ENCODE measurements at places on chromosomes 5 and 9.

GRCh38 chr5:124660229-124661093 is 86.0 kb downstream of the ZNF608 start:
- no peak for DNase-seq

- DNase-seq = no peak
These were observed 216.3 kb upstream of the ZNF608 start for GRCh38 chr5:124962735-124963134.

DNA sequence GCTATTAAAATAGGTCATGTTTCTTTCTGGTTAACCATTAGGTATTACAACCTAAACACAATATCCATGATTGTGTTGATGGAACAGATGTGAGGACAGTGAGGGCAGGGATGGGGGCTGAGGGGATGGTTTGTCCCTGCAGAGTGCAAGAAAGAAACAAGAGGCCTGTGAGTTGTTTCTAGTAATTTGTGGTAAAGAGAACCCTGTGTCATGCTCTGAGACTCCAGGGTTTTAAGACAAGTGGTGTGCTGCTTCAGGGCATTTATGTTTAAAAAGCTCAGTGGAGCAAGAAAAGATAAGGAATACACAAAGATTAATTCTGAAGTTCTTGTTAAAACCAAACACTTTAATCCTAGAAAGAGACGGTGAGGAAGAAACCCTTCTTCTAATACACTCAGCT is 656.5 kb downstream of the TLE1 start:
- no peak for DNase-seq

GRCh38 chr5:107604990-107605389 is 65.7 kb downstream of the EFNA5 start:
- DNase-seq = peak; percentile 33

- DNase-seq = no peak
These were observed 17.9 kb downstream of the FRMD3 start for GRCh38 chr9:83520292-83520691.

- DNase-seq = no peak
These were observed 97.3 kb downstream of the MRPL36 start for GRCh38 chr5:1702318-1702717.

DNA sequence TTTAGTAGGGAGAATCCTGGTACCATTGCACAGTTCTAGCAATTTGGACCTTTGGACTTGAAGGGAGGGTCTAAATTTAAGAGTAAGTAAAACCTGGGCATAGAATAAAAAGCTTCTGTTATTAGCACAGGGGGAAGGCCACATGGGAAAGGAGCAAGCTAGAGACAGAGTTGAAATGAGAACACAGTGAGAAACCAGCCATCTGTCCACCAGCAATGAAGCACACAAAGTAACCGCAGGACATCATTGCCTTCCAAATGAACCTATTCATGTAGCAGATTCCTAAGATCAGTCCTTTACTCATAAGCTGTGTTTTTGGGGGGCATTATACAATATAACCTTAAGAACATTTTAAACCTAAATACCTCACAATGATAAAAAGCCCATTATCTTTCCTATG is 407.4 kb downstream of the HCN1 start:
- no peak for DNase-seq

DNA sequence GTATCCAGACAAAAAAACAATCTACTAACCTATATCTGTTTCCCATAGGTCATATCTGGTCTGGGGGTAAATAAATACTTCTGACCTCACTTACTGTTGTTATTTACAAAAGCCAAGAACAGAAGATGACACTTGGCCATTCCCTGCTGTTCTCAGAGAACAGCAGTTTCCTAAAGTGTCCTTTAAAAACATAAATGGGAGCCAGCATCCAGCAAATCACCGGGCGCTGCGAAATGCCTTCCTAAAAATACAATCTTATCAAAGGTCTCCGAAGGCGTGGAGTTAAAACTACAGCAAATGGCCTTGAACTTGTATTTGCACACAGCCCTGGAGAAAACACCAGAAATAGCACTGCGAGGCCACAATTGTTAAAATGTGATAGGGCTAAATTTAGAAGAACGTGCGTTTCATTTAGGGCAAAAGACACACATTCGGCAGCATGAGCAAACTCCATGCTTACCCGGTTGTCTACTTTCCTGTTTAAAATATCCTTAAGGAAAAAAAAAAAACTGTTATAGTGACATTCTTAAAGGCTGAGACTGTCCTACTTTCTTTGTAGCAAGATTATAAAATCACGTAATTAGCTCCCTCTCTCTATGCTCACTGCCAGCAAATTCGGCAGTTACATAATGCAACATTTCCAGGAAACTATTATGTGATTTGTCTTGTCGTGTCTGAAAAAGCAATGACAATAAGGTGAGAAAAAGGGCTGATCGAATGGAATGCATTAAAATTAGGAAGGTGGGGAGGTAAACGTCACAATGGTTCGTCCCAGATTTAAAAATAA is 1.5 kb downstream of the NFIL3 start:
- DNase-seq = peak; percentile 61

DNA sequence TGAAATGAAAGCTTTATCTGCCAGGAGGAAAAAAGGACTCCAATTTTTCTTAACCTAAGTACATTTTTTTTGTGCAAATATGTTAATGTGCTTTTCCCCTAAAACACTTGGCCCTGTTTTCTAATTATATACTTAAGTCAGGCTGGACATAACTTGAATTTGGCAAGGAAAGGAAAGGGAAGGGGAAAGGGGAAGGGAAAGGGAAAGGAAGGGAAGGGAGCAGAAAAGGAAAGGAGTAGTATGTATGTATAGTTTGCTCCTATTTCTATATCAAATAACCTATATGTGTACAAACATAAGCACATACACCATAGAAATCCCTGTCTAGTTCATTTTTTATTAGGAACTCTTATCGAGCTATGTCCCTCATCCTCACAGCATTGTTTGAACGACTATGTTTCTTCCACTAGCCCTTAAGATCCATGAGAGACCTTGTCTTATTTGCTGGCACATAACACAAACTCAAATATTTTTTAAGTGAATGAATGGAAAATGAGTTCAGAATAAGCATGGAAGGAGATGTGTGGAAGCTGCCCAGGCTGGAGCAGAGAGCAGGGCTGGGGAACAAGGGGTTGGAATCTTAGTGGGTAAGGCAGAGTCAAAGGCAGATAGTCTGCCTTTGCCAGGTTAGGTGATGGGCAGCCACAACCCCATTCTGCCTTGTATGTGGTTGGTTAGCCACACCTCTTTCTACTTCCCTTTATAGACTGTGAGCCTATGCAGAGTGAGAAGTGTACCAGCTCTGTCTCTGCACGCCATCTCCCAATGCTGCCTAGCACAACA is 70.0 kb downstream of the KLHL3 start:
- peak; percentile 93 for DNase-seq

DNA sequence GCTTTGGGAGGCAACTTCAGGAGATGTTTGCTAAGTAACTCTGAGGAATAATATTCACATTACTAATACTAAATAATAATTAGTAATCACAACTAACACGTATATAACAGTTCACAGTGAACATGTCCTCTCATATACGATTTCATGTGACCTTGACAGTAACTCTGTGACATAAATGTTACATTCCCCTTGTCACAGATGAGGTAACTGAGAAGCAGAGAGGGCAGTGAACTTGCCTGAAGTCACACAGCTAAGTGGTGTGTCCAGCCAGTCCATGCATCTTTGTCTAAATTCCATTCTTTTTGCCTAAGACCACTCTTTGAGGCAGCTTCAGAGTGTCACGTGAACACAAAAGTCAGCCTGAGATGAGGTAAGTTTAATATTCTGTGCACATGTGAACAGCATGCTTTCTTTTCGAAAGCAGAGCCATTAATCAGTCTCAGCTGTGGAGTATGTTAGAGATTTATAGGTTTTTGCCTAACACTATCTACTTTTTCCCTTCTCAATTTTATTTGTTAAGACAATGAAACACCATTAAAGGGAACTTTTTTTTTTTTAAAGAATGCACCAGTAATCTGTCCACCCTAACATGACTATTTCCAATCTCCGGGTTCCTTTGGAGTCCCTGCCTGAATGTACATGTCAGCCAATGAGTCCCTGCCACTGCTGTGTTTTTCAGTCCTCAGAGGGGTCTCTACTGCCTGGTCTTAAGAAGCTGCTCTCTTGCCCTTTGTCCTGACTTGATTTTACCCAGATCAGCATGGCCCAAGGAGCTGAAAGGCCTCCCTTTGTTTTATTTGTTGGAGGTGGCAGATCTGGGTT is 43.5 kb downstream of the SH3PXD2B start:
- DNase-seq = no peak

- DNase-seq = peak; percentile 98
These were observed 122.3 kb downstream of the GNAQ start for GRCh38 chr9:77909306-77909705.

- no peak for DNase-seq
These were observed 223 bp downstream of the LRSAM1 start for GRCh38 chr9:127451608-127451857.

- peak; percentile 78 for DNase-seq
These were observed 727 bp downstream of the SMAD5 start for GRCh38 chr5:136133222-136133921.

DNA sequence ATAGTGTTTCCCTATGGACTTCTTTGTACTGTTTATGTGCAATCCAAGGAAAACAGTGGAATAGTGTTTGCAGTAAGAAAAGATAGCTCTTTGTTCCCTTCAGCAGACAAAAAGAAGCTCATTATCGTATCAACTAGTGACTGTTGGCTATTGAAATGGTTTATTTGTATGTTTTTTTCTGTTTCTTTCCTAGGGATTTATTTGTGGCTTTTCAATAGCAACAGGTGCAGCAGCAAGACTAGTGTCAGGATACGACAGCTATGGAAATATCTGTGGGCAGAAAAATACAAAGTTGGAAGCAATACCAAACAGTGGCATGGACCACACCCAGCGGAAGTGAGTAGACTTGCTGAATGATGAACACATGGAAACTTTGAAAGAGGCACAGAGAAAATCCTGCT is 65.1 kb downstream of the SLC44A1 start:
- peak; percentile 40 for DNase-seq

- DNase-seq = peak; percentile 7
These were observed 59.7 kb downstream of the MFAP3 start for GRCh38 chr5:154098465-154098864.

- DNase-seq = no peak
These were observed 42.6 kb downstream of the ARHGEF28 start for GRCh38 chr5:73668486-73669111.

GRCh38 chr5:84433461-84433860 is 48.8 kb upstream of the EDIL3 start:
- DNase-seq = no peak

- peak; percentile 98 for DNase-seq
These were observed 13.1 kb downstream of the DIAPH1 start for GRCh38 chr5:141605523-141606277.

GRCh38 chr9:110997847-110998246 is 40.4 kb downstream of the LPAR1 start:
- DNase-seq = no peak

- no peak for DNase-seq
These were observed 69.1 kb downstream of the PPARGC1B start for GRCh38 chr5:149799119-149799623.

DNA sequence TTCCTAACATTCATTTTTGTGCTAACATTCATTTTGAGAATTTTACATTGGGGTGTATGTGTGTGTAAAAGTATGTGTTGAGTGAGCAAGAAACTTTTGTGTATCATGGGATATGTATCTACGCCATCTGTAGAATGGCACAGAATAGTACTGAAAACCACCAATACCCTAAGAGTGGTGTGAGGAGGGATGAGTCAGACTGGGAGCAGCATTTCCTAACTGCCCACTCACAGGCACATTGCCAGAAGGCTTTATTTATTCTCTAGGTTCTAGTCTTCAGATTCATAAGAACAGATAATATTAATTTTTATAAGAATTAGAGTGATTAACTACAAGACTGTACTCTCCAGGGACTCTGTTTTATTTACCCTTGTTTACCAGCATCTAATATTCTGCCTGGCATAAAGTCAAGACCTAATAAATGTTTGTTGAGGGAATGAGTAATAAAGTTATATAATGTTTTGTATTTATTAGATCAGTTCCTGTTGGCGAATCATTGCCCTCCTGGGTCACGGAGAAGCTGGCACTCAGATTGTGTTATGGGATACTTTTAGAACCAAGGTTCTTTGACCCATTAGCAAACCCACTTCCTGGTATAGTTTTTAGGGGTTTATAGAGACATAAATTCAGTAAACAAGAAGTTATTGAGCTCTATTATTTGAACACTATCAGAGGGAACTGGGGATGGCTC is 159.1 kb upstream of the PPP2R2B start:
- DNase-seq = no peak

GRCh38 chr5:173909199-173909598 is 21.1 kb downstream of the CPEB4 start:
- no peak for DNase-seq

DNA sequence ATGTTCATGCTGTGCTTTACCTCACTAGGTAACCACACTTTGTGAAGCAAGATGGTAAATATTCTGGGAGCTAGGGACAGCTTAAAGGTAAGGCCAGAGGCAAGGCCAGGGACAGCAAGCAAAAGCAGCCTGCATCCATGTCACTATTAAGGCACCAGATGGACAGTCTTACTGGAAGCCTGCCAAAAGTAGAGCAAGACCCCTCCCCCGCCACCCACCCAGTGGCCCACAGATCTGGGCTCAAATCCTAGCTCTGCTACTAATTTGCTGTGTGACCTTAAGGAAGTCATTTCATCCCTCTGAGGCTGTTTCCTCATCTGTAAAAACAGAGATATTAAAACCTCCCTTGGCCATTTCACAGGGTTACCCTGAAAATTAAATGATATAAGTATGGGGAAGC is 13.2 kb upstream of the ERMP1 start:
- peak; percentile 30 for DNase-seq

GRCh38 chr5:38403877-38404635 is 145.7 kb downstream of the EGFLAM start:
- no peak for DNase-seq

DNA sequence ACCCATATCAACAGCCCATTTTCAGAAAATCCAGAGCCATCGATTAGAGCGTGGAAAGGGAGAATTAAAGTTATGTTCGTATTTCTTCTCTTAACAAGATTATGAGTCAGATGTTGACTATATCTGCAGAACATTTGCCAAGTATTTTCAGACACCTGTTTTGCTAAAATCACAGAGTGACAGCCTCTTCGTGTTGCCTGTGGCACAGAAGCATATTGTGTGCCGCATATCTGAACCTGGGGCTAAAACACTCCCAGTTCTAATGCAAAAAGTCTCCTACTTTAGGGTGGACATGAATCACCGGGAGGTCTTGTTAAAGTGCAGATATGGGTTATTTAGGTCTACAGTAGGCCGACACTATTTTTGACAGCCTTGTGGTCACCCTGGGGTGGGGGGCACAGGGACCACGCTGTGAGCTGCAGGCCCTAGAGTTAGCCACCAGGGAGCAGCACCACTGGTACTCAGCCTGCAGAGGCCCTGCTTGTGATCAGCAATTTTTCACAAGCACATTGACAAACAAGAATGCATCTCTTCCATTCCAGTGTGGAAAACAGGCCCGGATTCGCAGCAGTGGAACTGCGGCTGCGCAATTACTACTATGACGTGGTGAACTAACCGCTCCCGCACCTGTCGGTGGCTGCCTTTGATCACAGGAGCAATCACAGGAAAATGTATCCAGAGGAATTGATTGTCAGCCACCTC is 93.5 kb downstream of the SYK start:
- peak; percentile 38 for DNase-seq
